ENCODE measurements at places on chromosomes 2 and 18.

DNA sequence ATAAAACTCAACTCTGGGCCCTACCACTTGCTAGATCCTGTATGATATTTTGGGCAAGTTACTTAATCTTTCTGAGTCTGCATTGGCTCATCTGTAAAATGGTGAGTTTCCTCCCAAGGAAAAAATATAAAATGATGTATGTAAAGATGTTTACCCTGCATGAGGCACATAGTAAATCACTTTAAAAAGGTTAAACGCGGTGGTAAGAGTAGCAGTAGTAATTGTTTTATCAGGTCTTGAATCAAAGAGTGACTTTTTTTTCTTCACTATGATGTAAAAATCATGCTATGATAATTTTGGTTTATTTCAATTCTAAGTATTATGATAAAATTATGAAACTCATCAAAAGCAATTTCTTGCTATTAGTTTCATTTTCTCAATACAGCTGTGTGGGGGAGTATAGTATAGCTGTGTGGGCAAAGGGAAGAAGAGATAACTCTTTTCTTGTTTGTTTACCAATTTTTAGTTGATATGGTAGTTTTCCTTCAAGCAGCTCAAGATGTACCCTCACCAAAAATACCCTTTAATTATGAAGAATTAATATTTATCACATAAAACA, 10.7 kb downstream of the ARHGAP15 start:
- DNase-seq = no peak

GRCh38 chr2:39705638-39706037, 39.9 kb downstream of the TMEM178A start:
- no peak for DNase-seq

DNA sequence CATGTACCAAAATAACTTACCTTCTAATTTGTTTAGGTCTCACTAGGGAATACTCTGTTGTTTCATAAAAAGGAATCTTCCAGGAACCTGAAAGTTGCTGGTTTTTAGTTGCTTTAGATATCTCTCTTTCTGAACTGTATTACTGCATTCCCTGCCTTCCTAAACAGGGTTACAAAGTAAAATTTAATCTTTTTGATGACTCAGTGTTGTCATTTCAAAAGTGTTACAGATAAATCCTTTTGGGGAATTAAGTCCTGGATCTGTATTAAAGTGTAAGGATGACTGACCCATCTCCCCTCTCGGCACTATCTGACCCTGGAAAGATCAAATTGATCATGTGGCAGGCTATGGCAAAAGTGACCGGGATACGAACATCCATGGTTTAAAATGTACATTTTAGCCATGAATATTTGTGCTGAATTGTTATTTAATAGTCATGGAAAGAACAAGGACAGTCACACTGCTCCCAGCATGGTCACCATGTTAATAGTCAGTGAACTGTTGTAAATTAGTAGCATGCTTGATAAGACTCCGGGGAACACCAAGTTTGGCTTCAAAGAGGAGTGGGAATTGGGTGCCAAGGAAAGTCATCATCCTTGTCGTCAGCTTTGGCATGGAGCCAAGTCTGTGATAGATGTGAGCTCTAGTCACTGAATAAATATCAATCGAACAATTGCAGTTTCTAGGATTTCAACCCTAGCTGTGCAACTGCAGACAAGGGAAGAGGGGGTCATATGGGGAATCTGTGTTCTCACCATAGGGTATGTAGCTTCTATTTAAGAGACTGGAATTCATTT, 4.2 kb downstream of the PLEKHA3 start:
- DNase-seq = no peak

GRCh38 chr2:156505696-156506095, 69.5 kb downstream of the GPD2 start:
- DNase-seq = no peak

DNA sequence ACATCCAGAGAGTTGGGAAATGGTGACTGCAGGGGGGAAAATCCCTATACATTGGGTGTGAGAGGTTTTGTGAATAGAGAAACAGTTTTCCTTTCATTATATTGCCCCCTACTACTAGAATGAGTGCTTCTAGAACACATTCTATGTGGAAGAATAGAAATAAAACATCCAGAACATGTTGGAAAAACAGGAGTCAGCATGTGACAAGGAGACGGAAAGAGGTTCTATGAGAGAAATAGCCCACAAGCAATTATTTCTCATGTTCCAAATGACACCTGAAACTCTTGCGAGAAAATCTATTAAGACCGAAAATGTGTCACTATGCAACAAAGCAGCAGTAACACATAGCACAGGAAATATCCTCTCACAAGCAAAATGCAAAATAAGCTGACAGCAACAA, 202.7 kb upstream of the SPOPL start:
- no peak for DNase-seq

GRCh38 chr2:145329971-145330370, 810.1 kb upstream of the ZEB2 start:
- no peak for DNase-seq

DNA sequence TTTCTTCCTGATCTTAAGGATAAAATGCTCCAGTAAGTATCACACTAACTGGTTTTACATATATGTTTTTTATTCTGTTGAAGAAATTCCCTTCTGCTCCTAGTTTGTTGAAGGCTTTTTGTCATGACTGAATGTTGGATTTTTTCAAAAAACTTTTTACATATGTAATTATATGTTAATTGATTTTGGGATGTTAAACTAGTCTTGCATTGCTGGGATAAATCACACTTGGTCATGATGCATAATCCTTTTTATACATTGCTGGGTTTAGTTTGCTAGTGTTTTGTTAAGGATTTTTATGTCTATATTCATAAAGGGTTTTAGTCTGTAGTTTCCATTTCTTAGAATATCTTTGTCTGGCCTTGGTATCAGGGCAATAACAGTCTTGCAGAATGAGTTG, 65.6 kb upstream of the TXNDC2 start:
- DNase-seq = no peak

GRCh38 chr2:12807907-12808810, 91.4 kb downstream of the TRIB2 start:
- no peak for DNase-seq

GRCh38 chr2:147027436-147027835, 817.4 kb upstream of the ACVR2A start:
- no peak for DNase-seq

DNA sequence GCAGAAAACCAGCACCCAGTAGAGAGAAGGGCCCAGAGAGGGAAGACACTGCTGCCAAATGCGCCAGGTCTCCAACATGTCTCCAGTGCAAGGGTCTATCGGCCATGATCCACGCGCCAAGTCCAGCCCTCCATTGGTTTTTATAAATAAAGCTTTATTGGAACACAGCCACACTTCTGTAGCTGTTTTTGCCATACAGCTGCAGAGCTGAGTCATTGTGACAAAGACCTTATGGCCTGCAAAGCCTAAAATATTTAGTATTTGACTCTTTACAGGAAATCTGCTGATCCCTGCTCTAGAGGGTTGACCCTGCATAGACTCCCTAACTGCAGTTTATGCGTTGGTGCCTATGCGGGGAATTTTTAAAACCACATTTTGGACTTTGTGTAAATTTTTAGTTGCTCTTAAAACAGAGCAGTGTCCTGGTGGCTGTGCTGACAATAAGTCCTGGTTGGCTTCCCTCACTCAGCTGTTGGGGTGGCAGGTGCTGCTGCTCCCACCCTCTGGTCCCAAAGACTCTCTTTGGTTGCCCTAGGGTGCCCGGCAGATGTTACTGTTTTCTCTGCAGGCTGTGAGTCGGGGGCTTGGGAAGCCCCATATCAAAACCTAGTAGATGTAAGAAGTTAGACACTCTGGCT, 154.9 kb downstream of the CTIF start:
- DNase-seq = no peak

- no peak for DNase-seq
Measured at GRCh38 chr2:217836901-217837491, 165.8 kb downstream of the TNS1 start.

DNA sequence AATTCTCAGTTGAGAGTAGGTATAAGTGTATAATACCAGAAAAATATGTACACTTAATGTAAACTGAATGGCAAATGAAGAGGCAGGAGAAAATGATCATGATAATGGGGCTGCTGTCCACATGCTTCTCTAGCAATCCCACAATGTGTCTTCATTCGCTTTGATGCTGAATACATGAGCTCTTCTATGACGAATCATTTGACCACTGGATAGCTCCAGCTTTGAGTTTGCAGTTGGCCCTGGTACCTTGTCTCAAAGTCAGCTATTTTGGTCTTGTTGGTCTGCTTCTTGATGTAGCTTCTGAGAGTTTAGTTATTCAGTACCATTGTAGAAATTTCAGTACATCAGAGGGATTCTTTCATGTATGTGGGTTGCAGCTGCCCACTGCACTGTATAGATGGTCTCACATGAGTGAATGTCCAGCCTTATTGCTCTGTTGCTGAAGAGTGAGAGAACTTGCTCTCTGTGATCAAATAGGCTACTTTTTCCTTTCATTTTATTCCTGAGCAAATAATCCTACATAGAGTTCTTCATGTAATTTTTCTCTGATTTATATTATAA, 105.1 kb downstream of the TTC27 start:
- DNase-seq = no peak

GRCh38 chr2:196168181-196168580, 3.2 kb downstream of the STK17B start:
- DNase-seq = no peak

DNA sequence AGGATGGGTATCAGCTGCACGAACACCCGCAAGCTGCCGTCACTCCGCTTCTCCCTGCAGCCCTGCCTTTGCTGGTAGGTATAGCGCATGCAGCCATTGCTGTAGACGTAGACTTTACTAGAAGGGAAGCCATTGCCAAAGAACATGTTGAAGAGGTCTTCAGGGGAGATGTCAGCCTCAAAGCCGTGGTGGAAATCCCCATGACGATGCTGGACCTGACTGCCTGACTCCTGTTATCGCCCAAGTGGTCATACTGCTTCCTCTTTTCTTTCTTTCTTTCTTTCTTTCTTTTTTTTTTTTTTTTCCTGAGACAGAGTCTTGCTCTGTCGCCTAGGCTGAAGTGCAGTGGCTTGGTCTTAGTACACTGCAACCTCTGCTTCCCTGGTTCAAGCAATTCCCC, 68.7 kb upstream of the SPRED2 start:
- no peak for DNase-seq

DNA sequence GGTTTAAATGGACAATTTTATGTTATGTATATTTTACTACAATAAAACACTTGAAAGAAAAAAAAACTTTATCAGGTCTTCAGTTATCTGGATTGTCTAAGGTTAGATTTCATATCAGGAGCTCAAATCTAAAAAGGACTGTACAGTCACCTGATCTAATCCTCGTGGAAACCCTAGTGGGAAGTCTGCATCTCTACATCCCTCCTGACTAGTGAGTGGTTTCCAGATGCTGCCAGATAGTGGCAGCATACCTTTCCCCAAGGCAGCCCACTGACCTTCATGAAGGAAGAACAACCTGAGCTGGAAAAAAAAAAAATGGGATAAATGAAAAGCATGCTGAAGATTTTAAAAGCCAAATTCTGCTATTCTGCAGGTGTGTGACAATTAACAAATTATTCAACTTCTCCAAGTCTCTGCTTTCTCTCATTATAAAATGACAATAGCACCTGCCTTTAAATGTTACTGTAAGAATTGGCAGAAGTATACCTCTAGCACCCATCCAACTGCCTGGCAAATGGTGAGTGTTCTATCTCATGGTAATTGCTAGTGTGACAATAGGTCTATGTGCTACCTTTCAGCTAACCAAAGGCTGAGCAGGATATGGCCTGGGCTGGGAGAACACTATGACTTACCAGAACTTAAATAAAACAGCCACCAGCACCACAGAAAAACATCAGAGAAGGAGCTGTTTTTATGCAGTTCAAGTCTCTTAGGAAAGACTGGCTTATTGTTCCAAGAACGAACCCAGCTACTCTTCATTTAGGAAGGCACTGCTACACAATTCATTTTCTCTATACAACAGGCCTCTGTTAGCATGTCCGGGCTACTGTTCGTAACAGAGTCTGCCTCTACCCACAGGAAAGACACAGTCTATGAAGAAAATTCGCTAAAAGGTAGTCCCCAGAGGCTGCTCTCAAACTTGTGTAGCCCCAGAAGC, 8.6 kb downstream of the CLASP1 start:
- no peak for DNase-seq

DNA sequence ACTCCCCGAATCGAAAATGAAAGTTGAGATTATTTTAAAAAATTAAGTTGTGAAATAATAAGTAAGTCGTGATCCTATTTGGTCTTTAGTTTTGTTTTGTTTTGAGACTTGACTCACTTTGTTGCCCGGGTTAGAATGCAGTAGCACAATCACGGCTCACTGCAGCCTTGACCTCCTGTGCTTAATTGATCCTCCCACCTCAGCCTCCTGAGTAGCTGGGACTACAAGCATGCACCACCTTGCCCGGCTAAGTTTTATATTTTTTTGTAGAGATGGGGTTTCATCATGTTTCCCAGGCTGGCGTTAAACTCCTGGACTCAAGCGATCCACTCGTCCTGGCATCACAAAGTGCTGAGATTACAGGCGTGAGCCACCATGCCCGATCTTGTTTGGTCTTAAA, 326.2 kb downstream of the MYCN start:
- DNase-seq = no peak

- DNase-seq = no peak
Measured at GRCh38 chr2:188367164-188367563, 75.5 kb downstream of the GULP1 start.

DNA sequence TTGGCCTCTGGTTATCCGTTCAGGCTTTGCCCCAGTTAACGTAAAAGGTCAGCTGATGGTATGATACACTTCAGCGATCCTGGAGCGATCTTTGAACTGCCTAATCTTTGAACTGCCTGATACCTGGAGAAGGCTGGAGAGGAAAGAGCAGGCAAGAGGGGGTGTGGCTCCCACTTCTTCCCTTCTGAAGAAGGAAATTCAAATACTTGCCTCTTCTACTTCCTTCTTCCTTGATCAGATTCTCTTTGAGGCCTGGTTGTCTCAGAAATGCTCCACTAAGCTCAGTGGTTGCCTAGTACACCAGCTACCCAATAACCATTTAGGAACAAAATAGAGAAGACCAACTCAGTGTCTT, 619 bp downstream of the GALM start:
- DNase-seq = no peak

DNA sequence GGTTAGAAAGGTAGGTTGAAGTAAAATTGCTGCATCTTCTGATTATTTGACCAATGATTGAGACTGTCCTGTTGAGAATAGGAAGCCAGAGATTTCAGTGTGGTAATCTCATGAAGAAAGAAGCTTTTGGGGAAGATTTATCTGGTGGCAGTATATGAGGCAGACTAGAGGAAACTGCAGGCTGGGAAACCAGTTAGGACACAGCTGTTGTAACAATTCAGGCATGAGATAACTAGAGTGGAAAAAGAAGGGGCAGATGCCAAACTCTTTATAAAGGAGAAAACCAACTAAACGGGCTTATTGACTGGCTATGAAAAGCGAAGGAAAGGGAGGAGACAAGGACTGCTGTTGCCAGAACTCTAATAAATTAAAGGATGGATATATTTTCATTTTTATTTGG, 155.6 kb downstream of the TTC27 start:
- no peak for DNase-seq

DNA sequence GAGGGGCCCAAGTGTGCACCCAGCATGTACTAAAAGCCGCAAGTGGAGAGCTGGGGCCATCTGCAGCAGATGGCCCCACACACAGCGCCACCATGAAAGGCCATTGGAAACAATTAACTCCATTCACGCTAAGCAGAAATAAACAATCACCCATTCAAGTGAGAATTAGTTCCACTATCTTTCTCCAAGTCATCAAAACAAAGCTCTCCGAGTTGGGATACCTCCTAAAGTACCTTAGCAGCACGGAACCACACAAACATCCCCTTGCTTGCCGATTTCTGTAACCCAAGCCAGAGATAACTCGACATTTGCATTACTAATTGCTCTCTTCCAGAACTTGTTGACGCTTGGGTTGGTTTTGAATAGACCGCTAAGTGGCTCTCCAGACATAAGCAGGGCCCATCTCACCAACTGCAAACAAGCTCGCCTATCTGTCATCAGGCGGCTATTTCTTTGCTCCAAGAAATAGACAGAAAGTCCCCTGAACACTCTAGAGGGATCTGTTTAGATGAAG, 840.6 kb upstream of the SALL3 start:
- DNase-seq = no peak

All from activated T-cell treated with anti-CD3 and anti-CD28 coated beads, Interleukin-2, amount 50 U/mL, for 24 hours (primary cell).